ENCODE measurements at places on chromosomes 5 and 9.

- no peak for DNase-seq
Observed at GRCh38 chr9:89425921-89426383, 72.0 kb downstream of the SEMA4D start.

- DNase-seq = no peak
Observed at GRCh38 chr9:115673599-115673998, 480.0 kb upstream of the PAPPA start.

- no peak for DNase-seq
Observed at GRCh38 chr5:157187046-157187754, 6.6 kb downstream of the ITK start.

- DNase-seq = no peak
Observed at GRCh38 chr9:126116351-126117157, 210.1 kb upstream of the MVB12B start.

DNA sequence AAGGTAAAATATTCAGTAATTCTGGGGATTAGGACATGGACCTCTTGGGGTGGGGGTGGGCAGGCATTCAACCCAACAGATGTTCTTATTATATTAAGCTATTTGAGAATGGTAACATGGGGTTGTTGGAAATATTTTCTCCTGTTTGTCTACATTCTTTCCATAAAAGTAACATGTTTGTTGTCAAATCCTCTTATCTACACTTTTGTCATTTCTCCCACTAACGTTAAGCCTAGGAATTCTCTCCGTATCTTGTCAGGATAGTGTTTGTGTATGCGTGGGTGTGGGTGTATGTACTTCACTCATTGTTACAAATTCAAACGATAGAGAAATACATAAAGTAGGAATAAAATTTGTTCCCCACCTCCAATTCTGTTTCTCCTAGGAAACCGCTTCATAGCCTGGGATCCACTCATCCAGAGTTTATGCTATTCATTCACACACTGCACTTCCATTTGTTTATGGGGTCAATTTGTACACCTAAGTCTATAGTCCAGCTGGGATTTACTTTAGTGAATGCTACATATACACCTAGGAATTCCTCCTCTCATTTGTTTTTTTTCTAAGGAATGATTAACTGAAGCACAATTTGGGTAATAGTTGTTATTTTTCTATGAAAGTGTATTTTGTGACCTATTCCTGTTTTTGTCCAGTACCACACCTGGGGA is 216.8 kb downstream of the DCP2 start:
- DNase-seq = no peak

- DNase-seq = no peak
Observed at GRCh38 chr9:131817073-131817472, 77.2 kb upstream of the RAPGEF1 start.

GRCh38 chr5:168135897-168136296 is 155.5 kb upstream of the WWC1 start:
- DNase-seq = no peak

DNA sequence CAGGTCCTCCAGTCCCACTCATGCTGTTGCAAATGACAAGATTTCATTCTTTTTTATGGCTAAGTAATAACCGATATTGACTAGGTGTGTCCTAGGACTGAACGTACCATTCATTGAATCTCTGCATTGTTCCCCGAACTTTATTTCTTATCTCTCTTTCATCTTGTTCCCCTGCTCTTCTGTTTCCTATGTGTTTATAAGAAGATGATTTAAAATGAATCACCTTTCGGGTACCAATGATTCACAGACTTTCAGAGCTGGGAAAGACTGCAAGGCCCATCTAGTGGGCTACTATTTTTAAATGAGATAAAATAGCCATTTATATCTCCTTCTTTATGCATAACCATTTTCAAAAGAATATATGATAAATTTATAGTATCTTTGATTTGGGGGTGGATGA is 133.0 kb downstream of the CDH18 start:
- no peak for DNase-seq

DNA sequence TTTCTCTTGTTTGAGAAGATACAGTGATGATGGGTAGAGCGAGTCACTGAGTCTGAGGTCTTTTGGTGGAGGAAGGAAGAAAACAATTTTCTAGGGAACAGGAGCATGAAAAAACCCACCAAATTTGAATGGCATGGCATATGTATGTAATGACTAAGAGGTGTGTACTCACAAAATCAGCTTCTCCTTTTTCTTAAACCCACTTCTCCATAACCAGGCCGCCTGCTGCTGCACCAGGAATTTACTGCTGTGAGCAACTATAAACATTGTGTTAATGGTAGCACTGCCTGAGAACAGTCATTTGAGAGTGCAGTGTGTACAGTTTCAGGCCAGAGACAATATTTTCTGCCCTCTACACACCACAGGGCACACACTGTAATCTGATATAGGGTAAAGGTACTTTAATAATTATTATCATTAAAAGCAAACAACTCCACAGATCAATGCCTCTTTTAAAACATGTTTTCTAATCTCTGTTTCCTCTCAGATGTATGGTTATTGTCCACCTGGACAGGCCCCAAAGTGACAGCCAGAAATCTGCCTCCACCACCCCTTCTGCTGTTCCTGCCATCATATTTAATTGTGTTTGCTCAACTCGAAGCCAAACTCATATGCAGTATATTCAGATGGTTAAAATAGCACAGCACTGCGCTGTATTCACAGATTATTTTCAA is 241.6 kb downstream of the KIAA0825 start:
- DNase-seq = no peak

- DNase-seq = no peak
Observed at GRCh38 chr5:44884036-44884435, 75.3 kb downstream of the MRPS30 start.

GRCh38 chr9:89872426-89872912 is 267.7 kb downstream of the GADD45G start:
- DNase-seq = no peak

DNA sequence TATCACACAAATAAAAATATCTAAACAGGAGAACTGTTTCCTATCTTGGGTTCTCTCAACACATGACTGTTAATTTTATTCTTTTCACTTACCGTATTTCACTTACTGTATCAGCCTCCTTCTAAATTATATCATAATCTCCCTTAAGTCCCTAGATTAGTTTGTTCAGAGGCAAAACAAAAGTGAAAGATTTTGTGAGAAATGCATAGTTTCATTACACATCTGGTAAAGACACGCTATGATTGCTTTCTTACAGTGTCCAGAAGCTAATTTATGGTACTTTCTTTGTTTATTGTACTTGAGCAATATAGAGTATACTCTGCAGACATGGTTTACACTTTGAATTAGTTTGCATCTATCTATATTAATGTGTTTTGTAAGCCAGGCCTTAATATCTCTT is 159.7 kb upstream of the TLX3 start:
- DNase-seq = no peak

DNA sequence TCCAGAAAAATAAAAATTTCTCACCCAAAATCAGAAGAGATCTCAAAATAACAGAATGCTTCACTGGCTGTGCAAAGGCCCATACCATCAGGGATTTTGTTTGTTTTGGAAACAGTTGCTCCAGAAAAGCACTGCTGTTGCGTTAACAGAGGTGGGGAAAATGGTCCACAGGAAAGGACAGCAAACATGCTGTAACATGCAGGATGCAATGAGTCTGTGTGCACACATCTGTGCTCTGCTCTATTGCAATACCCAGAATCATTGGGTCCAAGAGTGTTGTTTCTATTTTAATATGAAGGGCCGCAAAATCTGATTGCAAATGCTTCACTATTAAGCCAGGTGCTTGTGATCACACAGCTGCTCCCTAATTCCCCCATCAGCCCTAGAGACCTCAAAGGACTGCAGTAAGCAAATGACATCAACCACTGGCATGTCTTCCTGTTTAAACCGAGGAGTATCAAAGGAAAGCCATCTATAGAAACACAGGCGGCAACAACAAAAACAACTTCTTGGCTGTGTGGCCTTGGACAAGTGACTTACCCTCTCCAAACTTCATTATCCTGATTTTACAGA is 141.0 kb downstream of the DCP2 start:
- no peak for DNase-seq

GRCh38 chr5:119899981-119900380 is 270.6 kb downstream of the FAM170A start:
- no peak for DNase-seq

DNA sequence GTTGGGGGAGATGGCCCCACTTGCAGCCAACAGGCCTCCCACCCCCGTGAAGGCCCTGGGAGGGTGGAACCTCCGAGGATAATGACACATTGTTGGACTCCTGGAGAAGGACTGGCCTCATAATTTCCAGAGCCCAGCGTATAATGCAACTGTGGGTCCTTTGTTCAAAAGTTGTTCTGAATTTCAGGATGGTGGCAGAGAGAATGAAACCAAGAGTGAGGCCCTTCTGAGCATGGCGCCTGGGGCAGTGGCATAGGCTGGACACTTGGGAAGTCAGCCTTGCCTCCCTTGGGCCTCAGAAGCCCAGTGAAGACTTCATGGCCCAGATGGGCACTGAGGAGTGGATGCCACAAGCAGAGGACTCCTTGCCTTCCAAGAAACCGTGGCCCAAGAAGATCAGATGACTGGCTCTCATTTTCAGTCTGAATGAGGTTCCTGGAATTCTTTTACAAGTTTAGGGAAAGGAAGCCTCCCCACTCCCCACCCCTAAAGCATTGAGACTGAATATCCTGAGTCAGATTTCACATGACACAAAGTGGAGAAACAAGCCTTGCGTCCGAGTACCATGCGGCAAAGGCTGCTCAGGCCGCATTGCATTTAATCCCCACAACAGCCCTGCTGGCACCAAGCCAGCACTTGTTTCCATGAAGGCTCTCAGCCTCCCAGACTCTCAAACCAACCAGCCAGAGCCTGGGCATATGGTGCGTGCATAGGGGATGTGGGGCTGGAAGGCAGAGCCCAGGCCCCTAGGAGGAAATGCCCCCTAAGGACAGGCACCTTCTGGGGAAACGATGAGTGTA is 96.7 kb upstream of the SMIM23 start:
- no peak for DNase-seq

DNA sequence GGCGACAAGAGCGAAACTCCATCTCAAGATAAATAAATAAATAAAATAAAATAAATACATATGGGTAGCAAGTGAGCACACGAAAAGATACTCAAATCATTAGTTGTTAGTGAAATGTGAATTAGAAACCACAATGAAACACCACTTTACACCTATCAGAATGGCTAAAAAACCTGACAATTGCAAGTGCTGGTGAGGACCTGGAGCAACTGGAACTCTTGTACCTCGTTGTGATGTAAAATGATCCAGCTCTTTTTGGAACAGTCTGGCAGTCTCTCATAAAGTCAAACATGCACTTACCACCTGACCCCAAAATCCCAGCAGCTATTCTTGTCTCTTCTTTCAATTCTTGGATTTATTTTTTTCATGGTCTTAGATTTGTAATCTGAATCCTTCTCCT is 69.2 kb upstream of the FBXW11 start:
- DNase-seq = no peak

DNA sequence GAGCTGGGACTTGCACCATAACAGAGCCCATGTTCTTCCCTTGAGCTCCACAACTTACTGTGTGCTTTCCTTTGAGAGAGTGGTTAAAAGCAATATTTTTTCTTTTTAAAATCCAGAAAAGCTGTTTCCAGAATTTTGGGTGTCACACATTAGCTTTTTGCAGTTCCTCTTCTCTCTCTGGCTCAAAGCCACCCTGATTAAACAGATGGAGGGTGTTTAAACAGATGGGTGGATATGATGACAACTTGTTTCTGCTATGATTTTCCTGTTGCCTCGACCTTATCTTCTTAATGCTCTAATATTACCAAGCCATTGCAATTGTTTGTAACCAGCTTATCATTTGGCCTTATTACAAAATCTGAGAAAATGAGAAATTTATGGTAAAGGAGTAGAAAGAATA is 22.9 kb upstream of the CFAP95 start:
- DNase-seq = no peak

GRCh38 chr9:114228016-114228808 is 72.9 kb downstream of the COL27A1 start:
- DNase-seq = no peak

- peak; percentile 74 for DNase-seq
Observed at GRCh38 chr9:95132366-95133324, 184.9 kb downstream of the FANCC start.

DNA sequence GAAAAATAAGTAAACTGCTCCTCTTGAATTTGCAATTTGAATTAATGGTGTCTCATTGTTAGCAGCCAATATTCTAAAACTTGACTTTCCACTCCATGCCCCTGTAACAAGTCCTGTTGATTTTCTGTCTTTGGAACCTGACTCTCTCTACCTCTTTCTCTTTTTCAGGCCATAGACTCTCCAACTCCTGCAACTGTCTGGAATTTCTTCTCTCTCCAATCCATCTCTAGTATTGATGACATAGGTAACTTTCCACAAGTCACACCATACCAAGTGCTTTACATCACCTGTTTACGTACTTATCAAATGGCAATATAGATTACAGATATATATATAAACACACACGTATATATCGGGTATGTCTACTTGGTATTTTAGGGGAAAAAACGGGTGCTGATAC is 923 bp downstream of the C5orf34 start:
- no peak for DNase-seq
